ENCODE measurements at places on chromosomes 12 and 14. TPM values are rescaled to one million over a fixed set of nuclear protein-coding genes. Genes with fewer than 3 reads are reported as not detected.

- DNase-seq: no peak
These were observed 167.4 kb upstream of the RGS6 start for GRCh38 chr14:71764701-71765382.

The NCOR2 gene
- total RNA-seq: 14.6 TPM

DNA sequence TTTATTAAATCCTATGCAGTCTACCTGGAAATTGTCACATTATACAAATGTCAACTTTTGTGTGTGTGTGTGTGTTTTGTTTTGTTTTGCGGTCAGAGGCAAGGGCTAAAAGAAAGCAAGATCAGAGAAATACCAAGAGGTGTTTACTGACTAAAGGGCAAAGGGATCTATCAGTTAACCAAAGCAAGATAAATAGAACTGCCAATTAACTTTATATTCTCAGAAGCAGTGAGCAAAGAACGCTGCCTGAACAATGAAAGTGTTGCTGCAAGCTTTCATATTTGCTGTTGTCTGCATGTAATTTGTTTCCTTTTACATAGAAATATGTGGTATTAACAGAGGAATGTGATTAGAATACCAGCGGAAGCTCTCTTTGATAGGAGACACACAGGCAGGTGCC, 30.9 kb downstream of the CCDC60 start:
- DNase-seq: no peak

The OXA1L gene
- 85.7 TPM for total RNA-seq

- no peak for DNase-seq
These were observed 255.3 kb downstream of the RAD51B start for GRCh38 chr14:68074765-68075381.

- DNase-seq: peak; percentile 55
These were observed 14.5 kb upstream of the PWP1 start for GRCh38 chr12:107670999-107671643.

DNA sequence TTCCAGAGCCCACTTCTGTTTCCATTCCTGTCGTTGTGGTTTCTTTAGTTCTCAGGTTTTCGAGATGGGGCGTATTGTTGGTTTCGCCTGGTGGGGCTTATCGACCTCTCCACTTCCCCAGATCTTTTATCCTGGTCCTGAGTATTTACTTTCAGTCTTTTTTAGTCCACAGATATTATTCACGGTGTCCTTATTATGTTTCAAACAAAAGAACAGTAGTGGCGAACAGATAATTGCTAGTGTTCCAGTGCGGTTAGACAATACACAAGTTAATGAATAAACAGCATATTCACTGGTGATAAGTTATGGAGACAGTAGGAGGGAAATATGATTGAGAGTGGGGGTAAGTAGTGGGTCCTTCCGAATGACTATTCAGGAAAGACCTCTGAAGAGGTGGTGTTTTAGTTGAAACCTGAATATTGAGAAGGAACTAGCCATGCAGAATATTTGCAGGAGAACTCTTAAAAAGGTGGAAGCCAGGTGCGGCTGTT, 668 bp downstream of the TMEM260 start:
- DNase-seq: peak; percentile 7

DNA sequence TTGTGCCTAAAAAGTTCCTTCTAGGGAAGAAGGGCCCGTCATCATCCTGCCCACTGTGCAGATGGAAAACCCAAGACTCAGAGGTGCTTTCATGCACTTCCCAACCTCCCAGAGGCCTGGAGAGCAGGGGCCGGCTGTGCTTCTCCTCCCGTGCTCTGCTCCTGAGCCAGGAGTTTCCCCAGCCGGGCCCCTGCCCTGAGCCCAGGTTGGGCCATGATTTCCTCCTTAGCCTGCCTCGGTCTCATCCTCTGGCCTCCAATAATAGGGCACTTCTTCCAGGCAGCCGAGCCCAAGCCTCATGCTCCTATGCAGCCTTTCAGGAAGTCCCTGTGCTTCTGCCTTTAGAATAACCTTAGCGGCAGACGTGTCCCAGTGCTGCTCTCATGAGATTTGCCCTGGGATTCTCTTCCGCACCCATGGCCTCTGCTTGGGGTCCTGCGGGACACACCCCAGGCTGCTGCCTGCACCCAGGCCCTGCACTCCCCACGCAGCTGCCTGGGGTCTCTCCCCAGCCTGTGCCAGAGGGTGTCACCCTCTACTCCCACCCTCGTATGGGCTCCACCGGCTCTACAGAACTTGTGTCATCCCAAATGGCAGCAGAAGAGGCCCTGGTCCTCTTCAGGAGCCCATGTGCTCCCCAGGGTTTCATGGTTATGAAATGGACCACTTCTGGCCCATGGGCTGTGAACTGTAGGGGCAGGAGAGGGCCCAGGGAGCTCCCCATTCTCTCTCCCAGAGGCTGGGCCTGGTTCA, 359.3 kb downstream of the ADGRD1 start:
- DNase-seq: no peak

The WDR89 gene
- total RNA-seq: 21.0 TPM

GRCh38 chr12:95623554-95624170, 72.4 kb upstream of the USP44 start:
- DNase-seq: peak; percentile 2

- DNase-seq: no peak
These were observed 106.0 kb downstream of the KIF26A start for GRCh38 chr14:104244221-104245011.

DNA sequence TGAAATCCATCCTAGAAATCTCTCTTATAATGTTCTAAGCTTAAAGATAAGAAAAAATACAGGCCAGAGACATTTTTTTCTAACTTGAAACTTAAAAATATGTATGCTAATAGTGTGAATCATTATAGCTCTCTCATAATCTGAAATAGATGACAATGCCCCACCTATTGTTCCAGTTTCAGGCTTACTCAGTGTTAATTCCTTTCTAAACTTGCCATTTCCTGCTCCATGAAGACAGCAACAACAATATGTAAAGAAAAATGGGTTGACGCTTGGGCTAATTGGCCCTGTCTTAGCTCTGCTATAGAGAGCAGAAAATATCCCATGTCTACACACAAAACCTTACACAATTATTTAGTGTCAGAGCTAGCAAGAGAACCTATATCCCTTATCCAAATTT, 37.1 kb downstream of the LMO3 start:
- no peak for DNase-seq
